ENCODE measurements at places on chromosomes 1 and 21.

DNA sequence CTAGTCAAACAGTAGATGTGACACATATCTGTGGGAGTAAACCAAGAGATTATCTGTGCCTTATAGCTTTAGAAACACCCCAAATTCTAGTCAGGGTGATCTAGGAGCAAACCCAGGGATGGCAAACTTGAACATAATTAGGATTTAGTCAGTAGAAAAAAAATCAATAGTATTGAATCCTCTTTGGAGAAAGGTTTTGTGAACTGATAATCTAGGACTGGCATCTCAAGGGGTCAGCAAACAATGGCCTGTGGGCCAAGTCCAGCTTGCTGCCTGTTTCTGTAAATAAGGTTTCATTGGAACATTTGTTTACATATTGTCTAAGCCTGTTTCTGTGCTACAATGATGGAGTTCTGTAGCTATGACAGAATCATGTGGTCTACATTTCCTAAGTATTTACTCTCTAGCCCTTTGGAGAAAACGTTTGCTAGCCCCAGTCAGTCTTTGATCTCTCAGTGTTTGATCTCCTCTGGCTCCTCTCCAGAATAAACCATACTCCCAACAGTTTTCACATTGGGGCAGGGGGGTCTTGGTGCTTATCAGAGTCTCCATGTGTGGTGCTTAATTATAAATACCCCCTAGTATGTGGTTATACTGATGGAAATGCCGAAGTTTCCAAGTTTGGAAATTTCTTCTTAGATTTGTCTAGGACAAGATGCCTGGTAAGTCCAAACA lies 385.8 kb downstream of the NTNG1 start:
- no peak for DNase-seq

DNA sequence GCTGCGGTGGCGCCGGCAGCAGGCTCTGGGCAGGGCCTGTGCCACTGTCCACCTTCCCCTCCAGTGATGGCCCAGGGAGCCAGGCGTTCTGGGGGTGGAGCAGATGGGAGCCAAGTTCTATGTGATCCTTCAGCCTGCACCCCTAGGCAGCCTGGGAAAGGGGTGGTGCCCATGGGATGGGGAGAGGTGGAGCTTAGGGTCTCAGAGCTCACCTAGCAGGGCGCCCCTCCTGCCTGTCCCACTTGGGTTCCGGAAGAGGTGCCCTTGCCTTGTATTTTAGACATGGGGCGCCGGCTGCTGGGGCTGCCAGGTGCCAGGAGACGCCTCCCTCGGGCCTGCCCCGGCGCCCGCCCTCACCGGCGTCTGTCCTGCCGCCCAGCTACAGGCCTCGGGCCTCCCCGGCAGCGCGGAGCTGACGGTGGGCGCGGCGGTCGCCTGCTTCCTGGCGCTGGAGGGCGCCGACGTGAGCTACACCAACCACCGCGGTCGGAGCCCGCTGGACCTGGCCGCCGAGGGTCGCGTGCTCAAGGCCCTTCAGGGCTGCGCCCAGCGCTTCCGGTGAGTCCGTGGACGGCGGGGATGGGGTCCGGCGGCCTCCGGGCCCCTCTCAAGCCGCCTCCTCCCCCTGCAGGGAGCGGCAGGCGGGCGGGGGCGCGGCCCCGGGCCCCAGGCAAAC lies 3.1 kb upstream of the MMP23B start:
- DNase-seq: peak; percentile 62

DNA sequence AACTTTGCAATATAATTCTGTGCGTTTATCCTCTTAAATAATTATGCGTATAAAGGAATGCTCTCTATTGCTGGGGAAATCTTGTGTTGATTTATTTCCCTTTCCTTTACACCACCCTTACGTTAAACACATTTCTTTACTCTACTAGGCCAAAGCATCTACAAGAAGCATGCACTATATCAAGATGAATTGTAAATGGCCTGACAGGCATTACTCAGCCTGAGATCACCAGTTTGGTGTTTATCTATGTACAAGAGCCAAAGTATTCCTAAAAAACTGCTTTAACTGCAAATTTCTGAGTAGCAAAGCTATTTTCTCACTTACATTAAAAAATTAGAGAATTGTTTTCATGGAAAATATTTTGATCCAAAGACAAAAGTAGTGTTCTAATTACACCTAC lies 114.8 kb downstream of the TYW3 start:
- no peak for DNase-seq

DNA sequence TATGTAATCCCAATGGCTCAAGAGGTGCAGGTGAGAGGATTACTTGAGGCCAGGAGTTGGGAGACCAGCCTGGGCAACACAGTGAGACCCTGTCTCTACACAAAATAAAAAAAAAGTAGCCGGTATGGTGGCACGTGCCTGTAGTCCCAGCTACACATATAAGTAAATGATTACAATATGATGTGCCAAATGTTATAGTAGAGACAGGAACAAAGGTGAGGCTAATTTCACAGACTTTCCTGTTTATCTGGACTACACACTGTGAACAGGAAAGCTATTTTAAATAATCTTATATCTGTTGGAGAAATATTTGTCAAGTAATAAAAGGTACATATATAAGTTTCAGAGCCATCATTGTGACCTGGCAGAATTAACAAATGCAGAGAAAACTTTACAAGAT lies 77.7 kb downstream of the UROD start:
- DNase-seq: no peak

- DNase-seq: no peak
These were observed 133.2 kb upstream of the KLHDC7A start for GRCh38 chr1:18347559-18347958.

- no peak for DNase-seq
These were observed 142.6 kb upstream of the CXADR start for GRCh38 chr21:17370263-17370662.

DNA sequence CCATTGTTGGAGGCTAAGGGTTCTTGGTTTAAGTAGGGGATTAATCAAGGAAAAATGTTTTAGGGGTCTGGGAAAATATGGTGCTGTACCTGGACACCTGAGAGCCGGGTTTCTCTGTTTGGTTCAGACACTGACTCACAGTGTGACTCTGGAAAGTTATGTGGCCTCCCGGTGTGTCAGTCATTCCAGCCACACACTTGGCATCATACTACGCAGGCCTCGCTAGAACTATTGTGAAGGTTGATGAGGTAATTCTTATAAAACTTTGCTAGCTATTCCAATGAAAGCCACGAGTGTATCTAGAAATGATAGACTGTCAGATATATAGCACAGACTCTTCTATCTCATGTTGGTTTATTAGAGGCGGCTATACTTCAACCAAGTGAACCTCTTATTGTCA lies 4.8 kb upstream of the CAMSAP2 start:
- peak; percentile 57 for DNase-seq

GRCh38 chr21:42513151-42513984 lies at the start of gene SLC37A1:
TSS of gene SLC37A1 (plus strand) at chr21:42513852. CDS start at chr21:42518455, 4,603 bp downstream.
- DNase-seq: no peak

Measured in stimulated activated CD4-positive, alpha-beta T cell treated with anti-CD3 and anti-CD28 coated beads, Interleukin-1b, Interleukin-23, amount 100 ng/mL, for 48 hours (primary cell).